IPS DF 6.9 (cell line): ENCODE measurements at places on chromosomes 6 and 20.

DNA sequence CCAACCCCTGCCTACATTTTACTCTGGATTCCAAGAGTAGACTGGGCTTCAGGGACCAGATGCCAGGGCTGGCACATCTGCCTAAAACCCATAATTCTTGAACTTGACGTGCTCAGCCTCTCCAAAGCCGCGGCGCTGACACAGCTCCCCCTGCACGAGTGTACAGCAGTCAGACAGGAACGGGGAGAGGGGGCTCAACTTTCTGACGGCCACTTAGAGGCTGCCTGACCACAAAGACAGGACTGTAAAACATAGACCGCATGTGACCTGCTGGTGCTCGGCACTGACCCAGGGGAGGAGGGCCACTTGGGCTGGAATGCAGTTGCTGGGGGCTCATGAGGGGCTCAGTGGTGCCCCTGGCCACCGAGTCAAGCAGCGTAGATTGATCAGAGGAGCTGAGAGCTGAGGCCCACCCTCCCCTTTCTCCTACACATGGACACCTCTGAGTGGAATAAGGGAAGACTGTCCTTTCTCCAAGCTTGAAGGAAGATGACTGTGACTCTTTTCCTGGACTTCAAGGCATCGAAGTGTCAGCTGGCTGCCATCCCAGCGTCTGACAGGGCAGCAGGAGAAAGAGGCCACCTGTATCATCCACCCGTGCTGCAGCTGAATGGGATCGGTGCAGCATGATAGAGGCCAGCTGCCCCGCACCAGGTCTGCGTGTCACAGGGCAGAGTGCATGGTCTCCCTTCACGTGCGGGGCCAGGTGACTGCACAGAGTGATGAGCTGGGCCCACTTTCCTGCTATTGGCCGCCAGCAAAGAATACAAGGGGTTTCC, 171.3 kb upstream of the AGPAT4 start:
- no peak for DNase-seq

DNA sequence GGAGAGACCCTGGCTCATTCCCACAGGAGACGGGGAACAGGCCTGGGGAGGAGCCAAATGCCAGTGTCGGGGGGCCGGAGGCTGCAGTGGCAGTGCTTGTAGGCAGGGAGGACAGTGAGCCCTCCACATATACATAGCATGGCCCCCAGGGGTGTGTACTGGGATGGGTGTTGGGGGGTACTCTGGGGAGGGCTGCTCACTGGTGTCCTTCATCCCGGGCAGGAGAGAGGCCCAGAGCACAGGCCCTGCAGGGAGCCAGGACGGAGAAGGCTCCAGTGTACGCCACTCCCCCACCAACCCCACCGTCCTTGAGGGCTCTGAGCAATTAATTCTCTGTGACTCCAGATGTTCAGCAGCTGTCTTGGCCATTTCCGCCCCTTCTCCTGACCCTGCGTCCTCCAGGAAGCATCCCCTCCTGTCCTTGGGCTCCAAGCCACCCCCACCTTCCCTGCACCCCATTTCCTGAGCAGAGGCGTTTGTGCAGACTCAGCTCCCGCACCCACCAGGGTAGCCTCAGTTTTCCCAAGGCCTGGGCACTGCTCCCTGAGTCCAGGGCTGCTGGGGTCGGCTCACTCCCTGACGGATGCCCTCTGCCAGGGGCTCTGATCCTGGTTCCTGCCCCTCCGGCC, 3.4 kb upstream of the ABHD16B start:
- DNase-seq, result no peak

- DNase-seq, result no peak
These were observed 48.8 kb downstream of the RNF24 start for GRCh38 chr20:3966571-3966970.

- DNase-seq, result no peak
These were observed 35.3 kb downstream of the DUSP22 start for GRCh38 chr6:327538-328116.

DNA sequence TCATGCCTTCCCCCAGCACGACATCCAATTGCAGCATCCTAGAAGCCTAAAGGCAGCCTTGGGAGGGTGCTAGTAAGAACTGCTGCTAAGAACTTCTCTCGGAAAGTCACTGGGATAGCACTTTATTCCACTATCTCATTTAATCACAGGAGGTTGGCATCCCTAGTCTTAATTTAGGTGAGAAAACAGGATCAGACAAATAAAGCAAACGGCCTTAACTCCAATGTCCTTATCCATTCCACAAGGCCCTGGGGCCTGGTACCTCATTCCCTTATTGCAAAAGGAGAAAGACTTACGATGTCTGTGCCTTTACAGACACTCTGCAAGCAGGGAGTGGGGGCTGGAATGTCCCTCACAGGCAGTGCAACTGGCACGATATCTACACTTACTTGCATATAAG, 60.7 kb downstream of the BFSP1 start:
- no peak for DNase-seq

DNA sequence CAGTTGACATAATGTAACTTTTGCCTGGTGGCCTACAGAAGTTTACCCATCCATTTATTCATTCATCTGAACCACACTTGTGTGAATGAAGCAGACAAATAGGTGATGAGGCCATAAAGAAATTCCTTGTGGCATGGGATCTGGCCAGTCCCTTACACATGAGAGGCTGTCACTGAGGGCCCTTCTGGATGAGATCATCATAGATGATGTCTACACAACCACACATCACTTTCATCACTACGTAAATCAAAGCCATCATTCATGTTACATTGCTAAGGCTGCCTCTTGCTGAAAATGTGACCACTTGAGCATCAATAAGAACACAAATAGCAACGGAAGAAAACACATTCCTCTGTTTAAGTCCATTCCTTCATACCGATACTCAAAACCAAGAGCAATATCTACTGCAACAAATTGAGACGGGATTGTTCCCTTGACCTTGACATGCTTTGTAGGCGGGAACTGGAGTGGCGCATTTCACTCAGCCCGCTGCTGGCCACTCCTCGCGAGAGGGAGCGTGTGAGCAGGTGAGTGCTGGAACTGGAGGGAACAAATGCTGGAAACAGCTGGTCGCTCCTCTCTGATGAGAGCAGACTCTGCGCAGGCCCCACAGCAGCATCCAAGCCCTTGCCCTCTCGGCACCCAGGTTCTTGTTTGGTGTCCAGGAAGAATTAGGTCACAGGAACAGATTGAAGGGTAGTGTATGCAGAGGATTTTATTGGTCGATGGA, 49.3 kb downstream of the FAM50B start:
- DNase-seq, result no peak

DNA sequence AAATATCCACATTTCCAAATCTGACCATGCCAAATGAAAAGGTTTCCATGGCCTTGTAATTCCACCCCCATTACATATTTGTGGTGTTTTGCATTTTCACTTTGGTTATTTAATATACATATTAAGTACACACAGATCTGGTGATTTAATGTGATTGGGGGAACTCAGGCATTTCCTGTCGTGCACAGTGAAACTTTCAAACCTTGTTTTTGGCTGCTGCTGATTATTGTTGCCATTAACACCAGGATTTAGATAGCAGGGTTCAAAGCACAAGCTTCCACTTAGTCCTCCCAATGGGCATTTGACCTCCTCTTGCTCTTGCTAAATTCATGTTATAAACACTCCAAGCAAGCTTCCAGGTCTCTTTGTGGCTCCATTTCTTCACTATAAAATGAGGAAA, 166.5 kb downstream of the SOBP start:
- DNase-seq, result no peak

DNA sequence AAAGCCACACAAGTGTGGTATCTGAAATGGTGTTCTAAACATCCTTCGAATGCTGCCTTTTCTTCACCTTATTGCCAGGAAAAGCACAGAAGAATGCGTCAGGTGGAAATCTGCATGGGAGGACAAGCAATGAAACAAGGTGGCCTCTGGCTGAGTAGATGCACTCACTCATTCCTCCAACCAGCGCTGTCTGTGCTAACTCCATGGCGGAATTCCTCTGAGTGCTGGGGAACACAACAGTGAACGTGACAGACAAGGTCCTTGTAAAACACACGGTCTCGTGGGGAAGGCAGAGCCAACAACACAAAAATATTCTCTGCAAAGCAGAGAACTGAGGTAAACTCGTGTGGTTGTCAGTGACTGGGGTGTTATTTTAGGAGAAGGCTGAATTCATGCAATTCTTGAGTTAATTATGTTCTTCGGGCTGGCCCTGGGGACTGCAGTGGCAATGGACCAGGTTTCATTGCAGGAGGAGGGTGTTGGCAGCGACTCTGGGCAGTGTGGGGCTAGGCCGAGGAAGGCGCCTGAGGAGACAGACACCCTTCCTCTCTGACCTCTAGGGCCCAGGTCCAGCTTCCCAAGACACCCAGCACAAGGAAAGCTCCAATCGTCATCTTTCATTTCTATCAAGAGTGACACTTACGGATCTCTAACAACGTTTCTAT, 339.7 kb downstream of the PRKN start:
- no peak for DNase-seq

GRCh38 chr20:23050847-23051627, 1.6 kb upstream of the THBD start:
- DNase-seq, result peak; percentile 87

- no peak for DNase-seq
These were observed 31.3 kb downstream of the TRMT6 start for GRCh38 chr20:5918856-5919625.

- no peak for DNase-seq
These were observed 1.1 kb upstream of the PAQR8 start for GRCh38 chr6:52360601-52361413.

- no peak for DNase-seq
These were observed 167.3 kb upstream of the GMDS start for GRCh38 chr6:2412731-2413130.

- no peak for DNase-seq
These were observed 55.0 kb downstream of the CDKAL1 start for GRCh38 chr6:20589266-20589665.

DNA sequence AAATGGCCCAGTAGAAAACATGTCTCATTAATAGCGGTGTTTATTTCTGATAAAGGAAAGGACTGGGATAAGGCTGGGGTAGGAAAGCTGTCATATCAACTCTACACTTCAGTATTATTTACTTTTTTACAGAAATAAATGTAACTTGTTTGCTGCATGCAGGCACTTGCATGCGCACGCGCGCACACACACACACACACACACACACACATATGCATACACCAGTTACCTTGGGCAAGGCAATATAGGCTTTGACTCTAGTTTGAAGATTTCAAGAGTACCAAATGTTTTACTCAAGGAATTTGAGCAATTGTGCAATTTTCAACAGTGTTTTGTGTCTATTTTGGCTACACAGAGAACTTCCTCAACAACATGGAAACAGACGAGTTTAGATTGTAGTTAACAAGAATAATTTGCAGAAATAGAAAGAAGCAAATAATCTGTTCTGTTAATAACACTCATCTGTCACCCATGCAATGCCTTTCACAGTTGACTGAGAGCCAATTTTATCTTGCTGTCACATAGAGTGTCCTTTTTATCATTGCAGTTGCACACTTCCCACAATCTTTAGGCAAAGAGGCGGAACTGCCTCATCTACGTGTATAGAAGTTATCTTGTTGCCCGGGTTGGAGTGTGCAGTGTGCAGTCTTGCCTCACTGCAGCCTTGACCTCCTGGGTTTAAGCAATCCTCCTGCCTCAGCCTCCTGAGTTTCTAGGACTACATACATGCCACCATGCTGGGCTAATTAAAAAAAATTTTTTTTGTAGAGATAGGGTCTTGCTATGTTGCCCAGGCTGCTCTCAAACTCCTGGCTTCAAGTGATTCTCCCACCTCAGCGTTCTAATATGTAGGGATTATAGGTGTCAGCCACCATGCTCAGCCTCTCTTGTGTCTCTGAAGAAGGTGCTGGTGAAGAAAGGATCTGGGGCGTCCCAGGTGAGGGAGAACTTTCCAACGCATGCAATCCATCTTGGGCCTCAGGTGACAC, 74.8 kb upstream of the SHLD1 start:
- DNase-seq, result no peak
